ENCODE measurements at places on chromosomes 12 and 14.

- DNase-seq, result peak; percentile 89
These were observed 60.7 kb downstream of the PLEKHG3 start for GRCh38 chr14:64764641-64765520.

DNA sequence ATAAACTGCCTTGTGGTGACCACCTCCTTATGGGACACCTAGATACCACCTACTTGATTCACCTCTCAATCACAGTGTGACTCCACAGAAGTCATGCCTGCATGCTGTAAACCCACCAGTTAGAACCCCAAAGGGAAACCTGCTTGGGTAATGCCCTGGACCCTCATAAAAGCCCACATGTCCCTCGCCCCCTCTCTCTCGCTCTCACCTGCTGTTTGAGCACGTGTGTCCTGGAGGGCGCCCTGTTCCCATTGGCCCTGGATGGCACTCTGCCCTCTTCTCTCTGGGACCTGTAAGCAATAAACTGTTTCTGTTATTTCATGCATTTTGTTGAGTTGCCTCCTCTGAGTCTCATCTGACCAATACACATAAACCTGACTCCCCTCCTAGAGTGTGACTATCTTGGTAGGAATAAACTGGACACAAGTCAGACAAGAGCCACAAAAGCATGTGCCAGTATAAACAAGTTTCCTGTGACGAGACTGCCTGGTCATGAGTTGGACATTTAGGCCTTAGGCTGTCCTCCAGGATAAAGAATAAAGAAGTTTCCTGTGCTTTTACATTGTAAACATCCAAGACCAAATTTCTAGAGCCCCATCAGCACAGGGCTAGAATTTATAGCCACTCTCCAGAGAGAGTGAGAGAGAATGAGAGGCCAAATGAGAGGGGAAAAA, 8.6 kb downstream of the IFI27L2 start:
- DNase-seq, result no peak

DNA sequence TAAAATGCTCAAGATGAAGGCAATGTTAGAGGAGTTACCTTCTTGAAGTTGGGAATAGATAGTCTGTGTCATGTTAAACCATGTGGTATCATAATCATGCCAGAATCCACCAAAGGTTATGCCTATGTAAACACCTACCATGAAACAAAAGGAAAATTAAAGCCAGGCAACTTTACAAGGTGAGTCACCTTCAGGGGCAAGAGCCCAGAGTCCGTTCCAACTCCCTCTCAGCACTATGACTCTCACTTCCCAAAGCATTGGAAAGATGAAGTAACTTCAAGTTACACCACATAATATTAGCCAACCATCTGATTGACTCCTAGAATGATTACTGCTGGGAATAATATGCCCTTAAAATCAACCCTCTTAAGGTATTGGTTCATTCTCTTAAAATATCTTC, 38.5 kb downstream of the CATSPERB start:
- no peak for DNase-seq

- DNase-seq, result peak; percentile 19
These were observed 138.1 kb upstream of the AEBP2 start for GRCh38 chr12:19301223-19301622.

DNA sequence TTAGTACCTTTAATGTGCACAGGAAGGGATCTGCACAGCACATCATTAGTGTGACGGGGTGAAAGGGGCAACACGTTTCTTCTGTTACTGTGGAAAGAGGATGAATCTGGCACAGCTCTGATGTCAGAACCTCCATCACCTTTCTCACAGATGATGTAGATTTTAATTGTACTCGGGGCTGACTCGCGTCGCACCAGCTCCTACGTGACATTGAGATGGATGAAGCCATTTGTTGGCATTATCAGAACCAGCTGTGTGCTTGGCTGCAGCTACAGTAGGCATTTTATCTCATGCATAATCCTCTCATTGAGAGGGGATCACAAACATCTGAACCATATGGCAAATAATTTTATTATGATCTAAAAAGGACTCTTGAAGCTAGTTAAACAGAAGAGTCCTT, 173.6 kb downstream of the PDZRN4 start:
- DNase-seq, result peak; percentile 22
